ENCODE measurements at places on chromosomes 13 and 19. TPM values are rescaled to one million over a fixed set of nuclear protein-coding genes. Genes with fewer than 3 reads are reported as not detected.

GARIN5A gene
- total RNA-seq: 0.97 TPM

CDC42EP5 gene
- 0.44 TPM for total RNA-seq

DNA sequence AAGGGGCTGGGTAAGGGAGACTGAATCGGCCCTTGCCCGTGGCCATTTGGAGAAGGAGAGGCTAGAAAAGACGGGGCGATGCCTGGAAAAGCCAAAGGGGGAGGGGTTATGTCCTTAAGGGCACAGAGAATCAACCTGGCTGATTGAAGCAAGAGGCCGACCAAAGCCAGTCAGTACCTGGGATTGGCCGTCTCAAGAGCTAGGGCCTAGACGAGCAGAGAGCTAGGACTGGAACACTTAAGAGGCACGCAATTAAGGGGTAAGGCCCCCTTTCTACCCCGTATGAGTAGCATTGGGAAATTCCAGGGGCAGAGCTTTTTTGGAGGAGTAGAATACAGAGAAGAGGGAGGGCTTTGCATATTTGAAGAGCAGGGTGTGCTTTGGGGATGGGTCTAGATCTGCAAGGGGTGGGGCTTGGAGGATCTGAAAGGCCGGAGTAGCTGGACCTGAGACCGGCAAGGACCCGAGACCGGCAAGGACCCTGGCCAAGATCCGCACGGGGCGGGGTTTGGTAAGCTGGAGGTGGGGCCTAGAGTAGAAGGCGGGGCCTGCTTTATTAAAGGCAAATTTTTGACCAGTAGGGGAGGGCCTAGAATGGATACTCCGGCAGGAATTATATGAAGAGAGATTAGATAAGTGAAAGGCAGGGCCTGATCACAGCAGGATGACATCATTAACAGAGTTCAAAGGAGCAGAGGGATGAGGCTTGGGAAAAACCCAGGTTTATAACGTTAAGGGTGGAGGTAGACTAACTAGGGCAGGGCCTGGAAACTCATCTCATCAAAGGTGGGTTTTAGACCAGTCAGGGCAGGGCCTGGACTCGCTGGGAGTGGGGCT lies 10.7 kb upstream of the CACNG6 start:
- no peak overlapping the region for H3K4me3 ChIP-seq
- H3K27me3 ChIP-seq: peaks cover 33% of the 10 kb centered on the region
- no peaks in the 10 kb centered on the region for H3K36me3 ChIP-seq
- H3K4me1 ChIP-seq: peaks cover 8% of the 10 kb centered on the region

- no peaks in the 10 kb centered on the region for H3K36me3 ChIP-seq
- no peak overlapping the region for H3K4me3 ChIP-seq
- no peaks in the 10 kb centered on the region for H3K27me3 ChIP-seq
- no peaks in the 10 kb centered on the region for H3K4me1 ChIP-seq
Measured at GRCh38 chr13:75934889-75935288, 298.8 kb downstream of the LMO7 start.

DNA sequence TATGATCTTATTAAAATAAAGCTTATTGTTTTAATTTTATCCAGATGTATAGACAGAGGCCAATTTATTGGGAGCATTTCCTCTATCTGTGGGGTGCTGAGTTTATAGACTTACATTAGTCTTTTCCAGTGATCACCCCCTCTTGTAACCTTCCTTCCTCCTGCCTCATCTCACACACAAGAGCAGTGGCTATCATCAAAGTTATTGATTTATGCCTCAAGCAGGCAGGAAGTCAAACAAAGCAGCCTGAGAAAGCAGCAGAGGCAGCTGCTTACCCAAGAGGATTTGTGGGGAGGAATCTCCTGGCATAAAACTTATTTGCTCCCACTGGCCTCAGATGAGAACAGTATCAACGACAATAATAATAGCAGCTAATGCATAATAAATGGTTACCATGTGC lies 26.3 kb upstream of the DCLK1 start:
- no peak overlapping the region for H3K4me3 ChIP-seq
- H3K4me1 ChIP-seq: no peaks in the 10 kb centered on the region
- DNase-seq: no peak
- no peaks in the 10 kb centered on the region for H3K36me3 ChIP-seq

DNA sequence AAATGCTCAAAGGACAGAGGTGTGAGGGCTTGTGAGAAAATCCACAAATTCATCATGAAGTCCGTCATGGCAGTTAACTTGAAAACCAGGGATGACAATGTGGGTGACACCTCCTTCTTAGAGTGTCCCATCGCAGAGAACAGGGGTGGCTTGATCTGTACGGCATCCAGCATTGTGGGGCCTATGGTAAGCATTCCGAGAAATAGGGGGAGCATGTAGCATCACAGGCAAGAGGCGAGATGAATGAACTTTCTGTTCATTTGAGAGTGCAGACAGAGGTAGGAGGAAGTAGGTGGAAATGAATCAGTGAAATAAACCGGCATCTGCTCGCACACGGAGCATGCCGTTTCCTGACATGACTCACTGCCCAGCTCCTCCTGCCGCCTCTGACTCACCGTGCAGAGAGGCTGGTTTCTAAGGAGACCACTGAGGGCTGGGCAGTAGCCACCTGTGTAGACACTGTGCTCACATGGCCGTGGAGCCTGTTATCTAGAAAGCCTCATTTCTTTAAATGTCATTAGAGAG lies 339.0 kb downstream of the RFC3 start:
- no peak overlapping the region for H3K4me3 ChIP-seq
- no peak overlapping the region for H3K27ac ChIP-seq
- no peak for DNase-seq
- H3K4me1 ChIP-seq: no peaks in the 10 kb centered on the region
- H3K27me3 ChIP-seq: no peaks in the 10 kb centered on the region

DNA sequence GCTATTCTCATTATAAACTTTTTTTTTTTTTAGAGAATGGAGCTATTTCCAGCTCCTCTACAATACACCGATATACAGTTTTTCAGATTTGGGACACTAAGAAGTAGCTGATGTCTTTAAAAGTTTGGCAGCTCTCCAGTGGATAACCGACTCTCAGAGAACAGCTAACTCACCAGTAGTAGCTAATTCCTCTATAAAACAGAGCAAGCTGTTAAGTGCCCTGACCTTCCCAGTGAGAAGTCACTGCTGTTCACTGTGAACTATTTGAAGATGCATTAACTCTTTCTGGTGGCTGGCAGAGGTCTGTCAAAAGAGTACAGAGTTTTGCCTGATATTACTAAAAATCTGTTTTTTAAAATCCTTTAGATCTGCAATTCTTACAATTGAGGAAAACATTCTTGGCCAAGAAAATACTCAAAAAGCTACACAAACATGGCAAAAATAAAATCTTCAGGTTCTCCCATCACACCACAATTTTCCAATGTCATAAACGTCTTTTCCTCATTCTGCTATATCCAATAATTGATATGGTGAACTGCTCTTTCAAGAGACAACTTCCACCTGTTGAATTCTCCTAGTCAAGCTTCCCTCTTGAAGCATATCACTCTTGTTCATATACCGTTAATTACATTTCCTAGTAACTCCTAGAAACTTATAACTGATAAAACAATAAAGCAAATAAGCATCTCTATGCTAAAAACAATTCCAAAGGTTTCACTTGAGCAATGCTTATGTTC lies 44.2 kb downstream of the TBC1D4 start:
- no peak overlapping the region for H3K27ac ChIP-seq
- no peak overlapping the region for H3K4me3 ChIP-seq
- no peak for DNase-seq

GRCh38 chr19:39814595-39814994 lies 19.4 kb downstream of the DYRK1B start:
- no peaks in the 10 kb centered on the region for H3K4me1 ChIP-seq
- H3K27ac ChIP-seq: no peak overlapping the region
- no peak for DNase-seq
- H3K4me3 ChIP-seq: no peak overlapping the region
- no peaks in the 10 kb centered on the region for H3K36me3 ChIP-seq

- DNase-seq: no peak
- no peaks in the 10 kb centered on the region for H3K4me1 ChIP-seq
- no peaks in the 10 kb centered on the region for H3K36me3 ChIP-seq
Measured at GRCh38 chr13:109192306-109192705, 562.9 kb downstream of the MYO16 start.
